Tongue (tissue), 3 donors: ENCODE measurements at places on chromosomes 3 and 15.

- no peak for DNase-seq
Observed at GRCh38 chr15:61654002-61654740, 406.1 kb downstream of the VPS13C start.

GRCh38 chr3:140078343-140078742 is 143.4 kb downstream of the CLSTN2 start:
- DNase-seq = no peak

DNA sequence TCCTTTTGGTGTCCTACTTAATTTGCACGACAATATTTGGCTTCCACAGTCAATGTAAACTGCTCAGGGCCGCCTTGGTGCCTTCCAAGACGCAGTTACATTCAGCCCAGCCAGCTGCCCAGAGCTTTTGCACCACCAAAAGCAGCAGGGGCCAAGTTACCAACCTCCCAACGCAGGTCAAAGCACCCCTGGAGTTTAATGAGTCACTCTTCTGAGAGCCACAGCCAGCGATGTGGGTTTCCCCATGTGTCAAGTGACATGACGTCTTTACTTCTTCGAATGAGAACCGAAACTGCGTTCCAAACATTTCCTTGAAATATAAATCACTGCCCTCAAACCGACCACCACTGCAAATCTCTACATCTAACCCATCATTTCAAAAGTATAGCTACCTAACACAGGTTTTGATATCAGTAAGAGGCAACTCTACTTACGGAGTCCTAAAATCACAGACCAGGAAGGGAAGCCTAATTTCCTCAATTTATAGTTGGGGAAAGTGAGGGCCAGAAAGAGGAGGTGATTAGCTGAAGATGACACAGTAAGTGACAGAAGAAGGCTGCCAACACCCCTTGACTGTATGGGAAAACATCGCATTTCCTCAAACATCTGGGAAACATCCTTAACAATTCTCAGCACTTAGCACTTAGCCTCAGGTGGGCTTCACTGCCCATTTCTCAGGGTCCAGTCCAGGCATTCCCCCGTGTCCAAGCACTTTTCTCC is 24.5 kb downstream of the MB21D2 start:
- DNase-seq = no peak

- no peak for DNase-seq
Observed at GRCh38 chr3:76463501-76463900, 576.4 kb upstream of the ROBO2 start.

GRCh38 chr3:10518506-10519150 is 13.2 kb upstream of the ATP2B2 start:
- peak; percentile 7 for DNase-seq

DNA sequence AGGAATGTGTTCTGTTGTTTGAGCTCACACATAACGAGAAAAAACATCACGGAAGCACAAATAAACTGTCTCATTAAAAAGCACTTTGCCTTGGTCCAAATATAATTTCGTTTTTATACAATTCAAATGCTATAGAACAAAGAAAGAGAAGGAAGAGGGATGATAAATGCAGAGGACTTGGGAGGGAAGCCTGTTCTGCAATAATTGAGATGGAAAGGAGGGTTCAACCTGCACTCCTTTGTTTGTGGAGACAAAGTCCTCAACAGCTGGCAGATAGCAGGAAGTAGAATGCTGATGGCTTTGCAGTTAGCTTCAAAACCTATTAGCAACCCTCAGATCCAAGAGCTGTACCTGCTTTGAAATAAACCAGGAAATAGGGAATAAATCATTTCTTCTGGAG is 1010.8 kb downstream of the FHIT start:
- no peak for DNase-seq

- DNase-seq = no peak
Observed at GRCh38 chr3:11005686-11006256, 13.2 kb downstream of the SLC6A1 start.

DNA sequence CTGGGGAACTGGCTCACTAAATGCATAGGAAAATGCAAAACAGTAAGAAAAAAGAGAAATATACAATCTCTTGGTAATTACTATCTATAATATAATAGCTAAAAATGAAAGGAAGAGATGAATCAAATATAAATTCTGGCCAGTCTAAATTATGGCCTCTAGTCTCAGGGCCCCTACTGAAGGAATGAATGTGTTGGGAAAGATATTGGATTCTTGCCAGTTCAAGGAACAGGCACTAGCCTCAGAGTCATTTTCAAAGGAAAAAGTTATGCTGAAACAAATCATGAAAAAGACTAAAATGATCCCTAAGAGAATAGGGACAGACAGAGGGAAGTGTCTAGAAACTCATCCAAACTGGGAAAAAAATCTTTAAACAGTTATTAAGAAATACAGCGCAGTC is 62.4 kb downstream of the C3orf80 start:
- no peak for DNase-seq

GRCh38 chr3:139134678-139135372 is 90.1 kb upstream of the PRR23C start:
- DNase-seq = no peak

DNA sequence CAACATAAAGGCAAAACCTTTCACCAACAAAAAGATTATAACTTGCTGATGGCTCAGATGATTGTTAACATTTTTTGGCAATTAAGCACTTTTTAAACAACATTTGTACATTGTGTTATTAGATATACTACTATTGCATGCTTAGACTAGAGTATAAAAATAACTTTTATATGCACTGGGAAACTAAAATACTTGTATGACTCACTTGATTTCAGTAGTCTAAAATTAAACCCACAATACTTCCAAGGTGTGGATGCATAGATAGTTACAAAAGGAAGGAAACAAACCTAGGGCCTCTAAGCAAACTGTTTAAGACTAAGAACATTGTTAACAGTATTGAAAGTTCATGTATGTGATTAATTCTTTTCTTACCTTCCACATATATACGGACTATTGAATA is 1521.5 kb downstream of the OTOL1 start:
- DNase-seq = no peak

GRCh38 chr3:53103397-53104296 is 26.6 kb downstream of the RFT1 start:
- DNase-seq = no peak

GRCh38 chr15:40232625-40233070 is 6.2 kb upstream of the PAK6 start:
- no peak for DNase-seq

GRCh38 chr3:154275965-154276364 is 48.3 kb downstream of the DHX36 start:
- DNase-seq = no peak

DNA sequence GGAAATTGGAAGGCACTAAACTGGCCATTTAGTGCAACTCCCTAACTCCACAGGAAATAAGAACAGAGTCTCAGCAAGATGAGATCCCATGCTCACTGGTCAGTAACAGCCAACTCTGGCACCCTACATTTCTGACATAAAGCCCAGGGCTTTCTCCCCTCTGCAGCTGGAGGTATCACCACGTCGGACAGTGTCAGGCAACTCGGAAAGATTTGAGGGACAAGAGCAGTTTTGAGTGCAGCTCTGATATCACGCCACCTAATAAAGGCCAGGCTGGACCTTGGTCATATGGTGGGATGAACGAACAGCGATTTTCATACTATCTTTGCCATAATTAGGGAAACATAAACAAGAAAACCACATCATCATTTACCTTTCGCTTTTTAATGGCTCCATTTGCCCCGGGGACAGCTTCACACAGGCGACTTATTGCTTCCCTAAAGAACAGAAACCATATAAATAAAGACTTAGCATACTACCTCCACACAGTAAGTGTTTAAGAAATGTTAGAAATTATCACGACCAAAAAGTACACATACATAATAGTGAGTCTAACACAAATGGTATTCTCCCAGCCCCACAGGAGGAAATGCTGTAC is 12.5 kb downstream of the EID1 start:
- DNase-seq = no peak

DNA sequence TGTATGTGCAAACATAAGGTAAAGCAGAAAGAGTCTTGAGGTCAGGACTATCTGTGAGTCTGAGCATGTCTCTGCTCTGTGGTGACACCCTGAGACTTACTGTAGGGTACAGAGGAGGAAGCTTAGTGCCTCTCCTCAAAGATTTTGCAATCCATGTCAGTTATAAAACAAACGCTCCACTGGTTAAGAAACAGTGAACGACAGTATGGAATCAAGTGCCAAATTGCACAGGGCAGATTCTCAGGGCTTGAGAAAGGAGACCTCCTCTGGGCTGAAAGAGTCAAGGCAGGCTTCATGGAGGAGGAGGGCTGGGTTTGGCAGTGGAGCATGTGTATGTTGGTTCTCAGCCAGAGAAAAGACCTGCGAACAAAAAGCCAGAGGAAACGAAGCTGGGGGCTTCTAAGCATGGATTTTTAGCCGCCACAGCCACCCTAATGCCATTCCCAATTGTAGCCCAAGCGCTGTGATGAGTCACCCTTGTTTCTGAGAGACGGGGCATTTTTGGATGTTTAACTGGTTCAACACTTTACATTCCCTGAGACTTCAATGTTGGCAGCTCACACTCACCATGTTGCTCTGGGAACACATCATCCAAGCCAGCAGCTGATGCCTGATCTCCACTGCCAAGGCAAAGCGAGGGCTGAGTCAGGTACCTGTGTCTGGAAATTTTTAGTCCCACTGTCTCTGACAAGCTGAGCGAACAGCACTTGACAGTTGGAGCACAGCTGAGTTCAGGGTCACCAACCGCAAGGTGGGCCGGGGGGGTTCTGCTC is 3.4 kb upstream of the DGKG start:
- DNase-seq = no peak
